Left renal cortex interstitium (tissue), 4 donors: ENCODE measurements at places on chromosomes 7 and 10. TPM values are rescaled to one million over a fixed set of nuclear protein-coding genes. Genes with fewer than 3 reads are reported as not detected.

OR13A1 gene
- polyA plus RNA-seq, result 0.06 TPM

SLC26A5 gene
- 0.17 TPM for polyA plus RNA-seq

NEURL1 gene
- 1.9 TPM for polyA plus RNA-seq

FKBP6 gene
- not detected for polyA plus RNA-seq

NDUFB2 gene
- 176 TPM for polyA plus RNA-seq

TLL2 gene
- 0.65 TPM for polyA plus RNA-seq

DCLRE1A gene
- polyA plus RNA-seq, result 15.3 TPM
